ENCODE measurements at places on chromosomes 12 and 14. TPM values are rescaled to one million over a fixed set of nuclear protein-coding genes. Genes with fewer than 3 reads are reported as not detected.

- no peak overlapping the region for H3K27ac ChIP-seq
- no peak for DNase-seq
- H3K27me3 ChIP-seq = no peaks in the 10 kb centered on the region
- H3K4me3 ChIP-seq = no peak overlapping the region
- H3K4me1 ChIP-seq = no peaks in the 10 kb centered on the region
- H3K36me3 ChIP-seq = no peaks in the 10 kb centered on the region
These were observed 7.1 kb downstream of the SERPINA3 start for GRCh38 chr14:94619297-94619696.

DNA sequence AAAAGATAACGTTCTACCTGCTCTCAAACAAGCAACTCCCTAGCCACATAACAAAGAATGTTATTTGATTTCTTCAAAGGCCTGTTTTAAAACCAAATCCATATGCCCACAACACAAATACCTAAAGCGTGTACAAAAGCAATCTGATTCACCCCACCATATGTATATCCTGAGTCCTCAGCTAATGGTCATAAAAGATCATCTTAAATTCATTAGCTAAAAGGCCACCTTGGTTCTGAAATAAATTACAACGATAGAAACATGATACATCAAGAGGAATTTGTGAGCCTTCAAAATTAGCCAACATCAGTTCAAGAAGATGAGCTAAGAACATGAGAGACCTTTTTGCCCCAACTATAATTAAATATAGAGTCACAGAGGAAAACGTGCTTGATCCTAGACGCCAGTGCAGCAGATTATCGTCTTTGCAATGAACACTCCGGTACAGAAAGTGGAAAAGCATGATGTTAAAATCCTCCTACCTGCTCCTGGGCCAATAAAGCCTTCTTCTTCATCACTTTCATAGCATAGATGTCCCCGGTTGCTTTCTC, 20.0 kb downstream of the CIT start:
- no peak overlapping the region for H3K27ac ChIP-seq
- no peaks in the 10 kb centered on the region for H3K27me3 ChIP-seq
- DNase-seq = no peak
- no peaks in the 10 kb centered on the region for H3K4me1 ChIP-seq
- no peaks in the 10 kb centered on the region for H3K36me3 ChIP-seq
- no peak overlapping the region for H3K4me3 ChIP-seq

- no peaks in the 10 kb centered on the region for H3K4me1 ChIP-seq
- DNase-seq = no peak
- H3K4me3 ChIP-seq = no peak overlapping the region
- H3K27me3 ChIP-seq = no peaks in the 10 kb centered on the region
- H3K27ac ChIP-seq = no peak overlapping the region
These were observed 10.7 kb upstream of the GPX2 start for GRCh38 chr14:64953310-64953654.

DNA sequence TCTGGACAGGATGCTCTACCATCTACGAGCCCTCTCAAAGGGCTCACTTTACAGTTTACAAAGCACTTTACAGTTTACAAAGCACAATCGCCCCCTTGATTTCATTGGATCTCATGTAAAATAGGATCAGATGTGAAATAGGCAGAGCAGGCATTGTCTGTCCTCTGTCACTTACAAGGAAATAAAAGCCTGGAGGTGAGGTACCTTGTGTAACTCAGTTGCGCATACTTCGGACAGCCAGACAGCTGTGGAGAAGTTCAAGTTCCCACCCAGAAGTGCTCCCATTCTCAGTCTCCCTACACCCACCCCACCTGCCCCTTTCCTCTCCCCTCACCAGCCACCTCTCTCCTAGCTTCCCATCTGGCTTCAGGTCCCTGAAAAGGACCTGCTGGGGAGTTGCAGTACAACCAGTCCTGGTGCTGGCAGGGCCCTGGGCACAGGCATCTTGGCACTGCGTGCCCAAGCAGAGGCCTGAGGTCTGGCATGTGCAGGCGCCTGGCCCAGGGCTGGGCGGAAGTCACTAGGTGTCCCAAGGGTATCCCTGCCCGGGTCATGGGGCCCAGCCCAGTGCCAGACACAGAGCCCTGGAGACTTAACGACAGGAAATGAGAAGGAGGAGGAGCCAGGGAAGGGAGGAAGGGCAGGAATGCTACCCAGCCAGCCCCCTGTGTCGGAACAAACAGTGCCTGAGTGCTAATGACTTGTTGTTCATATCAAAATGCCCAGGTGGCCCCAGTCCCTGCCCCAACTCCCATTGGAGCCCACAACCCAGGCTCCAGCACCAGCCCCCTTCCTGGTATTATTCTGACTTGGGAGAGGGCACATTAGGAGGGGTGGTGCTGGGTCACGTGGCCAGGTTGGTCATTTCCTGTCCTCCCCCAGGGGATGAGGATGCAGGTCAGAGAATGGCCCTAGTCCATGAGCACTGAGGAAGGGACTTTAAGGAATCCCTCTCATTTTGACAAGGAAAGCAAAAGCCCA, 5.4 kb downstream of the RAPGEF3 start:
- peak overlapping the region; percentile 22 for H3K4me3 ChIP-seq
- H3K36me3 ChIP-seq = no peaks in the 10 kb centered on the region
- peak; percentile 76 for DNase-seq
- H3K27me3 ChIP-seq = no peaks in the 10 kb centered on the region
- peaks cover 38% of the 10 kb centered on the region for H3K4me1 ChIP-seq
- peak overlapping the region; percentile 82 for H3K27ac ChIP-seq

FGF23 gene
- total RNA-seq = not detected

GPR132 gene
- total RNA-seq = 4.2 TPM
